ENCODE measurements at places on chromosomes 5 and 9.

GRCh38 chr9:32404856-32405255, 20.4 kb downstream of the ACO1 start:
- DNase-seq, result no peak

DNA sequence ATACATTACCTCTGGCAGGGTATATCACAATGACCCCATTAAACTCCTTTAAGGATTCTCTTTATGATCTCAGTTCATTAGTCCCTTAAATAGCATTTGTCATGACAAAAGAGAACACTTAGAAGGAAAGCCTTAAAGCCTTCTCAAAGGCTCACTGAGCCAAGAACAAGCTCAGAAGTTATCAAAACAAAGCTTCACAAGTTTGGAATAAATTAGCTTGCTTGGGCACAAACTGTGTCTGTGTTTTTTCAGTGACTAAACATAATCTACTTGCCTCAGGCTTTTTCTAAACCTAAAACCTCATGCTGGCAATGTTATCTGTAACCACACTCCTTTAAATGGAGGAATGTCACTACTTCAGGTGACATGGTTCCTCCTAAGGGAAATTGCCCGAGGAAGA, 1114.9 kb upstream of the C9orf72 start:
- DNase-seq, result no peak

GRCh38 chr5:58988938-58989337, 406.1 kb downstream of the RAB3C start:
- DNase-seq, result no peak

- DNase-seq, result no peak
These were observed 58.3 kb upstream of the NOTCH1 start for GRCh38 chr9:136603901-136604814.

- peak; percentile 66 for DNase-seq
These were observed 482 bp downstream of the TESK1 start for GRCh38 chr9:35605351-35606137.

- no peak for DNase-seq
These were observed 43.4 kb upstream of the SHB start for GRCh38 chr9:38112456-38112855.

- DNase-seq, result no peak
These were observed 43.4 kb downstream of the PTPN3 start for GRCh38 chr9:109454601-109455155.

DNA sequence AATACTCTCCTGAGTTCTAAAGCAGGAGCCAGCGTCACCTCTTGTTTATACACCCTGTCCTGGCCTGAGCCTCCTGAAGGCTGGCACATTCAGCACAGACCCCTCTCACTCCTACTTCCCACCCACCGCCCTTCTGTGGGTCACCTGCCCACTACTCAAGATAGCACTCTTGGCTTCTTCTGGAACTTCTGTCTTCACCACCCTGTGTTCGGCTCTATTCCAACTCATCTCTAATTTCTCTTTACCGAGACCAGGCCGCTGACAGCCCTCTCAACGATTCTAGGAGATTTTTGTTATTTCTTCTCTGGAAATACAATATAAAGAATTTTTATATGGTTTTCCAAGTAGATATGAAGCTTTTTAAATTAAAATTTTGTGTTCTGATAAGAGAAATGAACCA, 57.4 kb downstream of the IRF1 start:
- DNase-seq, result no peak

GRCh38 chr5:146499680-146500079, 16.3 kb downstream of the GPR151 start:
- no peak for DNase-seq

DNA sequence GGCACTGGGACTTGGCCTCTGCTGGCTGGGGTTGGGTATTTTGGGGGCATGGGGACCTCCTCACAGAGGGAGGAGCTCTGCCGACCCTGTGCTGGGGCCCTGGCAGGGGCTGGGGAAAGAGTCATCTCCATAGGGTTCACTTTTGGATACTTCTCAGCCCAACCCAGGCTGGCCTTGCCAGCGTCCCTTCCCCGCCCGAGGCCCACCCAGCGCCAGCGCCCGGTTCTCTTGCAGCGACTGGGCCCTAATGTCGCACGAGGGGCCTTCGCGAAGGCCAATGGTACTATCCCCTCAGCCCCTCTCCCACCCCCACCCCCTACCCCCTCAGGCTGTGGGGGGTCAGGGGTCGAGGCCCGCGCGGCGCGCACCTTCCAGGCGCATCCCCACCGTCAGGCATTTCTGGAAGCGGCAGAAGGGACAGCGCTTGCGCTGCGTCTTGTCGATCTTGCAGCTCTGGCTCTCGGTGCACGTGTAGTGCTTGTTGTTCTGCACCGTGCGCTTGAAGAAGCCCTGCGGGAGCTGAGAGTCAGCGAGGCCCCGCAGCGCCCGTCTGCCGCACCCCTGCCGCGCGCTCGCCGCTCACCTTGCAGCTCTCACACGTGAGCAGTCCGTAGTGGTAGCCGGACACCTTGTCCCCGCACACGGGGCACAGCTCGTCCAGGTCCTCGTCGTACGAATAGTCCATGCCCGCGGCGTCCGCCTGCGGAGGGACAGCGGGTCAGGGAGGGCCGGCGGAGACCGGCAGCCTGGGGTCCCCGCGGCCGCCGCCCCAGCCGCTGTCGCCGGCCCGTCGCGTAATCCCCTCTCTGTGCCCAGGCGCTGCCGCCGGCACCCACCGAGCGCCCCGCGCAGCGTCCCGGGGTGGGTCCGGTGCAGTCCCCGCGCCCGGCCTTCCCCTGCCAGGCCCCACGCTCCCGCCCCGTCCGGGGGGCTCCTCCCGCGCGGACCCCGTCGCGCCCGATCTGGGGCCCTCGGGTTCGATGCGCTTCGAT, 4.2 kb downstream of the NR5A1 start:
- DNase-seq, result no peak

GRCh38 chr5:158086856-158087255, 227.9 kb upstream of the CLINT1 start:
- no peak for DNase-seq

DNA sequence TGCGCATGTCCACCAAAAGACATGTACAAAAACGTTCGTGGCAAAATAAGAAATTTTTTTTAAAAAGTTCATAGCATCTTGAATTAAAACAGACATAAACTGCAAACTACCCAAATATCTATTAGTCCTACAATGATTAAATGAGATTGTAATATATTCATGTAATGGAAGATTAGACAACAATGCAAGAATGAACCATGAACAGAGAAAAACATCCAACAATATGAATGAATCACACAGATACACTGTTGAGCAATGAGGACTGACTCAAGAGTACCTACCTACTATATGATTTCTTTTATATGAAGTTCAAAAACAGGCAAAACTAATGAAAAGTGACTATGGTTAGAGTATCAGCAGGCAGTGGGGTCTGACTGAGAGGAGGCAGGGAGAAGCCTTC, 17.9 kb upstream of the CTNNAL1 start:
- no peak for DNase-seq

GRCh38 chr5:56917534-56917933, 8.1 kb downstream of the SETD9 start:
- no peak for DNase-seq

DNA sequence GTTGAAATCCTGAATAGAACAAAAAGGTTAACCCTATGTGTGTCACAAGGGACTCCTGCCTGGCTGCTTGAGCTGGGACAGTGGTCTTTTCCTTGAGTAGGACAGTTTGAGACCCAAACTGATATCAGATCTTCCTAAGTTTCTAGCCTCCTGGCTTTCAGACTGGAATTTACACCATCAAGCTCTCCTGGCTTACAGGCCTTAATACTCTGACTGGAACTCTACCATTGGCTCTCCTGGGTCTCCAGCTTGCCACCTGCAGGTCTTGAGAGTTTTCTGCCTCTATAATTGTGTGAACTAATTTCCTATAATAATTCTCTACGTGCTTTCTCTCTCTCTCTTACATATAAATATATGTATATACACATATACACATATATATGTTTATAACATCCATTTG, 112.5 kb downstream of the PRR16 start:
- no peak for DNase-seq

DNA sequence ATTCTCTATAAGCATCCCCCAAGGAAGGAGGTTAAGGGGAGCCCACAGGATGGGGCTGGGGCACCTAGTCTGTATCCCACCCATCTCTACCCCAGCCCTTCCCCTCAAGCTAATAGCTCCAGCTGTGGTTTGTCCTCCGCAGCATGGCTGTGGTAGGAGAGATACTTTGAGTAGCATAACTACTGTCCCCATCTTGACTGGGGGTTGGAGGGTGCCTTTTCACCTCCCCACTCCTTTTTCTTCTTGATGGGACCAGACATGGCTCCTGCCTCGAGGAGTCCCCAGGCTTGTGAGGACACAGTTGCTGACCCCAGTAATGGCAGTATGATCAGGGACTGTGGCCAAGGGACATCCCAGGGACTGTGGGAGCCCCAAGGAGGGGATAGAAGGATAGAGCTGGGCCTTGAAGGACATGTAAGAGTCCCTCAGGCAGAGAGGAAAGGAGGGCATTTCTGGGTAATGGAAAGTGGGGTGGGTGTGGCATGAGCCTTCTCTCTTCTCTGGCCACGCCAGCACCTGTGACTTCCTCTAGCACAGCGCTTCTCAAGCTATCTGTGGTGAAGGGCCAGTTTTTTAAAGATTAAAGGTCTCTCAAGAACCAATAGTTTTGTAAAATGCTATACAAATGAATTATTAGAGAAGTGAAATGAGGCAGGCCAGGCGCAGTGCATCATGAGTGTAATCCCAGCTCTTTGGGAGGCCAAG, 14.0 kb downstream of the OLFML2A start:
- no peak for DNase-seq

DNA sequence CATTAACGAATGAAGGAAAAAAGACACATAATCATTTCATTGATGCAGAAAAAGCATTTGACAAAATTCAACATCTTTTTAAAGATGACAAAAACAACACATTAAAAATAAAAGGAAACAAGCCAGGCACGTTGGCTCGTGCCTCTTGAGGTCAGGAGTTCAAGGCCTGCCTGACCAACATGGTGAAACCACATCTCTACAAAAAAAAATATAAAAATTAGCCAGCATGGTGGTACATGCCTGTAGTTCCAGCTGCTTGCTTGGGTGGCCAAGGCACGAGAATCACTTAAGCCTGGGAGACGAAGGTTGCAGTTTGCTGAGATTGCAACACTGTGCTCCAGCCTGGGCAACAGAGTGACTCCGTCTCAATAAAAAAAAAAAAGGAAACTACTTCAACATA, 77.0 kb downstream of the ERCC6L2 start:
- no peak for DNase-seq

GRCh38 chr5:11139217-11139865, 378.3 kb upstream of the DAP start:
- no peak for DNase-seq

- no peak for DNase-seq
These were observed 219.6 kb downstream of the CTNND2 start for GRCh38 chr5:11684607-11685006.

DNA sequence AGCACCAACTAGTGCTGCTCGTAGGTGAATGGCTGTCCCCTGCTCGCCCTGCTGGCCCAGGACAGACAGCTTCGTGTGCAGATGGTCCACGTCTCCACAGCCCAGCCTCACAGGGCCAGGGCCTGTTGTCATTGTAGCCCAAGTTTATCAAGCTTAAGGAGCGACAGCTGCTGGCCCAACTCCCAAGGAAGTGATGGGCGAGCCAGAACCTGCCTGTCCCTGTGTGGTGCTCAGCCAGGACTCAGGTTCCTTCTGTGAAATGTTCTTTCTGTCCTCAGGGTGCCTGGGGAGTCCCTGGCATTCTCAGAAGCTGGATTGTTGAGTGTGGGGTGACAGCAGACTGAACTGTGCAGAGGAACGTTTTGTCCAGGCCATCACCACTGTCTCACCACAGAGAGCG, 16.4 kb downstream of the TRIP13 start:
- no peak for DNase-seq

DNA sequence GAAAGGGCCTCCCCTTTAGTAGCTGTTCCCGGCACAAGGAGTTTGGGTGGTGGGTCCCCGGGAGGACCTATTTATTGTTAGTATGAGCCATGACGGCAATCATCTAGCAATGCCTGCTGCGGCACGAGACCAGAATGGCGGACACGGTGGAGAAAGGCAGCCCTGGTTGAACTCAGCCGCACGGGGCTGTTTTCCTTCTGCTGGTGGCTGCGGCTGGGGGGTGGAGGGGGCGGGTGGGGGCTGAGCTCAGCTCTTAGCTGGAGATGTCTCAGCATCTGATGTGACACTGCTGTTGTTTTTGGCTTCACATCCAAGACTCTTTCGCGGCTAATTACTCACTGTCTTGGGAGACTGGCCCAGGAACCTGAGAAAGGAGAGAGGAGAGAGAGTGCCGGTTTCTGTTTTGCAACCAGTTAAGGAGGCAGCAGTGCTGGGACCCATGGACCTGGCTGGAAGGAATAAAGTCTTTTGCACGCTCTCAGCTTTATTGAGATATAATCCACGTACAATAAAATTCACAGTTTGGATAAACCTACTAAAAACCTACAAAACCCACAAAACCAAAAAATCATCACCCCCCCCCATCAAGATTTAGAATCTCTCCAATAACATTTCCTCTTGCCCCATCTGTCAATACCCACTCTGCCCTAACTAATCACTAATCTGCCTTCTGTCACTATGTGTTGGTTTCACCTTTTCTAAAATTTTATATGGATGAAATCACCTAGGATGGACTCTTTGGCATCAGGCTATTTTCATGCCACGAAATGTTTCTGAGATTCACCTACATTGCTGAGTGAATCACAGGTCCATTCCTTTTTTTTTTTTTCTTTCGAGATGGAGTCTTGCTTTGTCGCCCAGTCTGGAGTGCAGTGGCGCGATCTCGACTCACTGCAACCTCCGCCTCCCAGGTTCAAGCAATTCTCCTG, 81.8 kb upstream of the NEURL1B start:
- DNase-seq, result no peak

DNA sequence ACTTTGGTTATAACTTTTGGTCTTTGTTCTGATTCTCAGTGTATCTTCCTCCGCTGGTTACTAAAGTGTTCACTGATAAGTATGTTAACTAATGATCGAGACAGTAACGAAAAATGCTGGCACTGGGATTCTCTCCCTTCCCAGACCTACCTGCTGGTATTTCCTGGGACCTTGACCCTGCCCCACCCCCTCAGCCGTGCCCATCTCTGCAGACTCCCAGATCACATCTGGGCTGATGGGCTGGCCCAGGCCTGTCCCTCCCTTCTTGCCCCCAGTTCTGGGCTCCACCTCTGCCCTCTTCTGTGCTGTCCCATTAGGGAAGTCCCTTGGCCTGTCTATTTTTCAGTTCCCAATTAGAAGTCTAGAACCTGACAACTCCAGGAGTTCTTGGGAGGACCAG, 46.9 kb downstream of the NEURL1B start:
- DNase-seq, result no peak

- no peak for DNase-seq
These were observed 21.2 kb upstream of the PANK3 start for GRCh38 chr5:168600409-168600808.

Measured in activated CD8-positive, alpha-beta T cell treated with anti-CD3 and anti-CD28 coated beads, Interleukin-2, amount 10 ng/mL, durations not matched to agents 7 days and 5 days (primary cell).